ENCODE measurements at places on chromosomes 1 and 21.

DNA sequence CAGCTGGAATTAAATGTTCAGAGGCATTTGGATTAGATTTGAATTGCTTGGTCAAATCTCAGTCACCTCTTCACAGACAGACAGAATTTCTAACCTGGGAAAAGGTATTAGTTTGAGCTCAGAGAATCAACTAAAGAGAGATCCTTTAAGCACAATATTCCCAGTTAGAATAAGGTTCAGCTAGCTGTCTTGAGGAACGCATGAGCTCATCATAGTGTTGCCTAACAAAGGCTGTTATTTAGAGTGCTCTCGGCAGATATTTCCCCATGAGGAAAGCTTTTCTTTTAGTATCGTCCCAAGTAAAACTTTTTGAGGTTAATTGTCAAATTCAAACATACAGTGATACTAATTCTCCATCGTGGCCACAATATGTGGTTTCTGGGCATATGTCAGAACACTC, 269.9 kb downstream of the HLX start:
- no peak for DNase-seq

DNA sequence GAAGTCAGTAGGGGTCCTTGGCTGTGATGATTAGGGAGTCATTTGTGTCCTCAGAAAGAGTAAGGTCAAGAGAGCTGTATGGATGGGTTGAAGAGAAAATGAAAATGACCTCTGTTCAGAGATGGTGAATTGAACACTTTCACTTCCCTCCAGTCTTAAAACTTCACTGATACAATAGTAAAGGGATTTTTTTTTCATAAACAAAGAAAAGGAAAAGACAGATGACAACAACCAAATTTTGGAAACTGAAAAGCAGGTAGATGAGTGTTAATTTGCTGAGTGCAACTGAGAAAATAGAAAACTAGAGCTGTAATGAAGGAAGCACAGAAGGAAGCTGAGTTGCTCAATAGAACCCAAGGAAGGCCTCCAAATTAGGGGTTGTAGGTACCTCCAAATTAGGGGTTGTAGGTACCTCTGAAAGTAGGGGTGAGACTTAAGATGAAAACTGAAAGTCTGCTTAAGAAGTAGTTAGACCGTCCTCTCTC, 14.8 kb upstream of the S1PR1 start:
- no peak for DNase-seq

DNA sequence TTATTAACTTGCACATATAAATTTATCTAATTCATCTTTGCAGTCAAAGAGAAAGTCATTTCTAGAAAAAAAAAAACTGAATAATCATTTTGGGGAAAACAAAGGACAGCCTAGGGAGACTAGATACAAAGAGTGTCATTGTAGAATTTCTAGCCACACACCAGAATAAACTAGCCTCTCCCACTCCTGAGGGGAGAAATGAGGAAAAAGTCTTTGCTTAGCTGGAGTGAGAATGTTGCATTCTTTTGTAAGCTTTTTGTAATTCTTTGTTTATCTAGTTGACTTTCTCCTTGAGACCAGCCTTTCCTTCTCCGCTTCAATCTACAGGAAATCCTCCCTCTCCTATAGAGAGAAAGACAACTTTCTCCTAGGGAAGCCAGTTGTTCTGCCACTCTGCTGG, 15.9 kb upstream of the CGN start:
- DNase-seq: no peak

DNA sequence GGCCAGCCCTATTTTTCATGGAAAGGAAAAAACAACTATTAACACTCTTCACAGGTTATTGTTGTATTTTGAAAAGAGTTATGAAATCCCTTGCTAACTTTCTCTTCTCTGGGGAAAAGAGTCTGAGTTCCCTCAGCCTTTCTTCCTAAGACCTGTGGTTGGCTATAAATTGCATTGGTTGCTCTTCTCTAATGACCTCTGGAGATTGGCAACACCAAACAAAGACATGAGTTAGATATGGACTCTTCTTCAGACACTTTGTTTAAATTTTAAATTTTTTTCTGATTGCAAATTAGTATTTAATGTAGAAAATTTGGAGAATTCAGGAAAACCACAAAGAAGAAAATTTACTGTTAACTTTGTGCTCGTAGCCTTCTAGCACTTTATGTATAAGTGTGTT, 275.7 kb downstream of the PBX1 start:
- no peak for DNase-seq

DNA sequence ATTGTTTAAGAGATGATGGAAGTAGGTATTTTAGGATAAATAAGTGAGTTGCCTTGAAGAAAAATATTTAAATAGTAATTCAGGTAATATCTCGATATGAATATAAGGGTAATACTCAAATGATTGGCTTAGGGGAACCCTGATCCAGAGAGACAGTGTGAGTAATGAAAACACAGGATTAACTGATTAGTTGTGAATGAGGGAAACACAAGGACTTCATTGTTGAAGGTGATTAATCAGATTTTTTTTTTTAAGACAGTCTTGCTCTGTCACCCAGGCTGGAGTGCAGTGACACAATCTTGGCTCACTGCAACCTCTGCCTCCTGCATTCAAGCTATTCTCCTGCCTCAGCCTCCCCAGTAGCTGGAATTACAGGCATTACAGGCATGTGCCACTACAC, 12.7 kb downstream of the SLC25A33 start:
- DNase-seq: no peak

GRCh38 chr1:89611721-89612120, 21.2 kb upstream of the LRRC8C start:
- no peak for DNase-seq

DNA sequence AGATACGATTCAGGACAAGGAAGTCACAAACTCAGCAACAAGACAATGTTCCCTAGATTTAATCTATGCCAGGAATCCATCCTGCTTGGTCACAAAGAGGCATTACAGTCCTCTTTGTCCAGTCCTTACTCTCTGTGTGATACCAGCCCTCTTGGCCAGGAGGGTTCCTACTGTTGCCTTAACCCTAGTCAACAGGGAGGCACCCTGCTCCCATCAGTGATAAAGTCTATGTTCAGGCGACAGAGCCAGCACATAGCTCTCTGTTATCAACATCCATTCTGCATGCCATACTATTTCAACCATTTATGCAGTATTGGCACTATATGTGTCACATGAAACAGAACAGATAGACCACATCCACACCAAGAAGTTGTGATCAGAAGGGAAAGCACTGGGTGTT, 4.4 kb upstream of the NPL start:
- no peak for DNase-seq

DNA sequence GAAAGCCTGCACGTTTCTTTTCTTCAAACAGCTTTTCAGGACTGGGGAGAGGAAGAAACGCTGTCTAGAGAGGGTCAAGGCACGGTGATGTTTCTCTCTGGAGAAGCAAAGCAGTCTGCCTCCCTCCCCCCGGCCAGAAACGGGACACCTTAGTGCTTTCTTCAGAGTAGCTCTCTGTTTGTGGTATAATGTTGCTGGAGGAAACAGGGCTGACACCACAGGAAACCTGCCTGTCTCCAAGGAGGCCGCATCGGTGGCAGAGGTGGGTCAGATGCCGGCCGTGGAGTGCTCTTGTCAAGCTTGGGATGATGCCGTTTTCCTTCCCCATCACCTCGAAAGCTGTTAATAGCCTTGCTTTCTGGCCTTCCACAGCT, 139.4 kb downstream of the DHRS3 start:
- no peak for DNase-seq

- DNase-seq: no peak
Measured at GRCh38 chr1:88194542-88194941, 489.5 kb upstream of the PKN2 start.

DNA sequence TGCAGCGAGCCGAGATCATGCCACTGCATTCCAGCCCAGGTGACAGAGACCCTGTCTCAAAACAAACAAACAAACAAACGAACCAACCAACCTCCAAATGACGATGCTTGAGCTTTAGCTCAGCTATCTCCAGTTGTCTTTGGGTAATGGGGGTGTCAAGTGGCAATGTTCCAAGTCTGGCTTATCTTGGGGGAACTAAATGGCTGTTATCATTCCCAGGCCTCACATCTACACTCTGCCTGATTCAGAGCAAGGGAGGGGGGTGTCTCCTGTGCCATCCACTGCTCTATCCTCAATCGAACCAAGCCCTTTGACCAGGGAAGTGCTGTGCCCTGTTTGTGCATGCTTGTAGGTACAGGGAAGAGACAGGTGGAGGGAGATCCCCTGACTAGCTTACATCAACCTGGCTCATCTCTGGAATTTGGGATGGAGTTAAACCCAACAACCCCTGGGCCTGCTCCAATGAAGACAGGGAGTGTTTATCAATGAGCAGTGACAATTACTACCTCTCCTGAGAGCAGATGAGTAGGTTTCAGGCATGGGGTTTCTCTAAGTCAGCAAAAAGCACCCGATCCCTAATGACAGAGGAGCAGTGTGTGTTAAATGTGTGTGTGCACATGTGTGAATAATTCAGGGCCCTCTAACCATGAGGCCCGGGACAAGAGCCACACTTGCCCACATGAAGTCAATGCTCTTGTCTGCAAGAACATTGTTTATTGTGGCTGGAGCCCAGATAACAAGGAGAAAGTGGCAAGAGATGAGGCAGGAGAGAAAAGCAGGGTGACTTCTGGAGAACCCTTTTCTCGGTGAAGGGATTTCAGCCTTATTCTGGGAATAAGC, 20.3 kb upstream of the IL6R start:
- no peak for DNase-seq

GRCh38 chr1:177432897-177433296, 262.1 kb downstream of the BRINP2 start:
- DNase-seq: no peak

DNA sequence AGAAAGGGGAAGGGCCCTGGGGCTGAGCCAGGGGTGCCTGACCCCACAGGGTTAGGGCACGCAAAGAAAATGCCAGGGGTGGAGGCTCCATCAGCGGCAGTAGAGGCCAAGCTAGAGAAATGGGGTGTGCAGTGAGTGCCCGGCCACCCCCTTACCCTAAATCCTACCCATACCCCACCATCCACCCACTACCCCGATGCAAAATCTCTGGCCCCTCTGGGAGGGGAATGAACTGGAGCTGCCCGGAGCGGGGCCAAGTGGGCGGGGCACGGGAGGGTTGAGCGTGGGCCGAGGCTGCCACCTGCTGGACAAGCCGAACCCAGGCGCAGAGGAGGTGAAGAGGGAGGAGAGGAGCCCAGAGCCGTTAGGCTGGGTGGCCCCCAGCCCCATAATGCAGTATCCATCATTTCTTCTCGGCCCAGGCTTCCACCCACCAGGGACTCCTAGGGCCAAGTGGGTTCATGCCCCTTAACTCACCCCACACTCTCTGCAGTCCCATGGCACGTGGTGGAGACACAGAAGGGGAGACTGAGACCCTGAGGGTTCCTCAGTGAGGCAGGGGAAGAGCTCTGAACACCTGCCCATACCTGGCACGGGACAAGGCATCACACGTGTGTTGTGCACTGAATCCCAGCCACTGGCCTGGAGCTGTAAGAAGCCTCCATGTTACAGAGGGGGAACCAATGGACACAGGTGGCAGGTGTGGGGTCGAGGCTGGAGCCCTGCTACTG, 1.4 kb upstream of the C1QC start:
- peak; percentile 35 for DNase-seq
